ENCODE measurements at places on chromosomes 13 and 19. TPM values are rescaled to one million over a fixed set of nuclear protein-coding genes. Genes with fewer than 3 reads are reported as not detected.
A peak's percentile ranks its signal among the peaks of the same experiment; 100 is the strongest.

DNA sequence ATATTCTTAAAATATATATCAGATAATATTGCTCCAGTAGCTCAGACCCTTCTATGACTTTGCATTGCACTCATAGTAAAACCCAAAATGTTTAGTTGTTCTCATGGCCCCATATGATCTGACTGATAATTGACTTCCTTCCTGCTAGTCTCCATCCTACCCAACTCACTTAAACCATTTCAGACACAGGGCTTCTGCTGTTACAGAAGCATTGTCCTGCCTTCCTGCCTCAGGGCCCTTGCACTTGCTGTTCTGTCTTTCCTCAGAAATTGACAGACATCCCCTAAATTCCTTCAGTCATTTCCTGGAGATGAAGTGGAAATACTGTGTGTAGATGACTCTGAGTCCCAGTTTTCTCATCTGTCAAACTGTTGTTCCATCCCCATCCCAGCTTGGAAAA lies 19.7 kb downstream of the FBXL12 start:
- no peak for DNase-seq

GNA15 gene
- total RNA-seq = not detected

GRCh38 chr13:60009300-60010253 lies 154.2 kb downstream of the DIAPH3 start:
- DNase-seq = no peak

GRCh38 chr13:80083853-80084676 lies 256.9 kb downstream of the SPRY2 start:
- DNase-seq = peak; percentile 79

DNA sequence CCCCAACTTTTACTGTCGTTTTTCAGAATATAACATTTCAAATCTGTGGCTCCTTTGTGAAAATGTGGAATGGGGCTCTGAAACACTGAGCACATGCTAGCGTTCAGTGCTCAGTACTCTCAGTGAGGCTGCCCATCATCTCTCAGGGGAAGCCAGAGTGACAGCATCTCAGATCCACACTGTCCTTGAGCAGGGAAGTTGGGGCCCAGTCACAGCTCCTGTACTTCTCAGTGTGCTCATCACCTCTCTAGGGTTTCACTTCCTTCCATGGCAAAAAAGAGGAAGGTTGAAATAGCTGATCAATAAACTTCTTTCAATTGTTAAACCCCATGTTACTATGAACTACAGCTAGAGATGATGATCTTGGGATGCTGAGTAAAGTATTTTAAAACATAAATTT lies 565.9 kb upstream of the SPRY2 start:
- DNase-seq = no peak

DNA sequence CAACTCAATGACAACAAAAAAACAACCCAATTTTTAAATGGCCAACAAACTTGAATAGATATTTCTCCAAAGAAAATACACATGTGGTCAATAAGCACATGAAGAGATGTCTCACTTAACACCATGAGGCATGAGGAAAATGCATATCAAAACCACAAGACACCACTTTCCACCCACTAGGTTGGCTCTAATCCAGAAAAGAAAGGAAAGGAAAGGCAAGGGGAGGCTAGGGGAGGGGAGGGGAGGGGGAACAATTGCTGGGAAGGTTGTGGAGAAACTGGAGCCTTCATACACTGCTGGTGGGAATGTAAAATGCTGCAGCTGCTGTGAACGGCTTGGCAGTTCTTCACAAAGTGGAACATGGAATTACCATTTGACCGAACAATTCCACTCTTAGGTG lies 854.3 kb downstream of the UQCRFS1 start:
- no peak for DNase-seq

DNA sequence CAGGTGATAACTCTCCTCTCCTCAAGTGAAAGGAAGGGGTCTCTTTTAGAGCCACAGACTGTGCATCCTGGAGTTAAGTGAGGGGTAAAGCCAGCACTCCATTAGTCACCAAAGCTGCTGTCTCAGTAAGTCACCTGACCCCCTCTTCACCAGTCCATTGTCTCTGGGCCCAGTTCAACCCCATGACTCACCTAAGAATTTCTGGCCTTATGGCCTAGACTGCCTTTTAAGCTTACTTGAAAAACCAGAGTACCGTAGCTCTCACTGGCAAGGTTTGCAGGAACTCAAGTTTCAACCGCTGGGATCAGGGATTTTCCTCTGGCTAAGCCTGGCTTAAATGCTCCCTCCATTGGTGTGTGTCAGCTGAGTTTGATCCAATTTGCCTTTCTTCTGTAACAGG lies 23.4 kb upstream of the EID2 start:
- DNase-seq = peak; percentile 93

DNA sequence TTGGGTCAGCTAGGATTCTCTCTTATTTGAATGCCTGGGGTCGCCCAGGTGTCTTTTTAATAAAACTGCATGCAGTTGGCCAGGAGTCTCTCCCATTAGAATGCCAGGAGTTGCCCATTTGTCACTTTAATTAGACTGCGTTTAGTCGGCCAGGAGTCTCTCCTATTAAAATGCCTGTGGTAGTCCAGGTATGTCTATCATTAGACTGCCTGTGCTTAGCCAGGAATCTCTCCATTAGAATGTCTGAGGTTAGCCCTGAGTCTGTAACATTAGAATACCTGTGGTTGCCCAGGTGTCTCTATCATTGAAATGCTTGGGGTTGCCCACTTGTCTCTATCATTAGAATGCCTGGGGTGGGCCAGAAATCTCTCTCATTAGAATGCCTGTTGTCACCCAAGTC lies 1470.9 kb downstream of the UQCRFS1 start:
- peak; percentile 2 for DNase-seq

- DNase-seq = peak; percentile 4
Observed at GRCh38 chr13:59343993-59344822, 819.5 kb downstream of the DIAPH3 start.

GRCh38 chr19:5420953-5421352 lies 34.3 kb upstream of the ZNRF4 start:
- no peak for DNase-seq

BRSK1 gene
- 0.17 TPM for total RNA-seq

GRCh38 chr19:30069535-30070197 lies 127.6 kb downstream of the URI1 start:
- DNase-seq = no peak

DNA sequence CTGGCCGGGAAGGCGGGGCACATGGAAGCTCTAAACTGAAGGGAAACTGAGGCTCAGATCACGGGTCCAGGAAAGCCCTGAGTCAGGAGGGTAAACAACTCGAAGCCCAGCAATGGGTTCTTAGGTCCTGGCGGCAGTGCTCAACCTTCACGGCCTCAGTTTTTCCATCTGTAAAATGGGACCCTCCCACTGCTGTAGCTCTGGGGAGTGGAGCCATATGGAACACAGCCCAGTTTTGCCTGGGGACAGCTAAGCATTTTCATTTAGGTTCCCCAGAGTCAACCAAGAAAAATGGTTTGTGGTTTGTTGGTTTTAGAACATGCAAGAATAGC lies 30.4 kb downstream of the CEBPG start:
- no peak for DNase-seq

- no peak for DNase-seq
Observed at GRCh38 chr19:48544856-48545750, 6.9 kb upstream of the SULT2B1 start.

DNA sequence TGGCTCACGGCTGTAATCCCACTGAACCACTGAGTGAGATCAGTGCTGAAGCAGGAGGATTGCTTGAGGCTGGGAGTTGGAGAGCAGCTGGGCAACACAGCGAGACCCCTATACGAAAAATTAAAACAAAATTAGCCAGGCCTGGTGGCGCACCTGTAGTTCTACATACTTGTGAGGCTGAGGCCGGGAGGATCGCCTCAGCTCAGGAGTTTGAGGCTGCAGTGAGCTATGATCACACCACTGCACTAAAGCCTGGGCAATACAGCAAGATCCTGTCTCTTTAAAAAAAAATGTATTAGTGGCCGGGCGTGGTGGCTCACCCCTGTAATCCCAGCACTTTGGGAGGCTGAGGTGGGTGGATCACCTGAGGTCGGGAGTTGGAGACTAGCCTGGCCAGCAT lies 6.3 kb upstream of the SELENOV start:
- DNase-seq = no peak

NTF4 gene
- not detected for total RNA-seq

IZUMO1 gene
- total RNA-seq = not detected

ICAM5 gene
- 6.1 TPM for total RNA-seq

- DNase-seq = peak; percentile 53
Observed at GRCh38 chr13:27953676-27954405, 15.3 kb downstream of the CDX2 start.

DNA sequence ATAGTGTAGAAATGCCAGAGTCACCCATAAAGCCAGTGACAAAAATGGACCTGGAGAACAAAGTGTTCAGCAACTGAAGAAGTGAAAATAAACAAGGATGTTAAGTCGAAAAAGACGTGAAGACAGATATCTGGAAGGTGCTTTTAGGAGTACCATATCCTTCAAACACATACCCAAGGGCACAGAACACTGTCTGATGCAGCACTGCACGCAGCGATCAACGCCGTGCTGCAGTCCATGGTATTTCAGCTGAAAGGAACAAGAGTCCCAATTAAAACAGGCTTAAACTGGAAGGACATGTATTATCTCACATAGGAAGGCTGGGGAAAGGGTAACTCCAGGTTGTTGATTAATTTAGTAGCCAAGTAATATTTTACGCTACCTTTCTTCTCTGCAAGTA lies 108.2 kb downstream of the SGCG start:
- DNase-seq = no peak

TSHZ3 gene
- total RNA-seq = 0.64 TPM

TUBA3C gene
- 1.3 TPM for total RNA-seq

DNA sequence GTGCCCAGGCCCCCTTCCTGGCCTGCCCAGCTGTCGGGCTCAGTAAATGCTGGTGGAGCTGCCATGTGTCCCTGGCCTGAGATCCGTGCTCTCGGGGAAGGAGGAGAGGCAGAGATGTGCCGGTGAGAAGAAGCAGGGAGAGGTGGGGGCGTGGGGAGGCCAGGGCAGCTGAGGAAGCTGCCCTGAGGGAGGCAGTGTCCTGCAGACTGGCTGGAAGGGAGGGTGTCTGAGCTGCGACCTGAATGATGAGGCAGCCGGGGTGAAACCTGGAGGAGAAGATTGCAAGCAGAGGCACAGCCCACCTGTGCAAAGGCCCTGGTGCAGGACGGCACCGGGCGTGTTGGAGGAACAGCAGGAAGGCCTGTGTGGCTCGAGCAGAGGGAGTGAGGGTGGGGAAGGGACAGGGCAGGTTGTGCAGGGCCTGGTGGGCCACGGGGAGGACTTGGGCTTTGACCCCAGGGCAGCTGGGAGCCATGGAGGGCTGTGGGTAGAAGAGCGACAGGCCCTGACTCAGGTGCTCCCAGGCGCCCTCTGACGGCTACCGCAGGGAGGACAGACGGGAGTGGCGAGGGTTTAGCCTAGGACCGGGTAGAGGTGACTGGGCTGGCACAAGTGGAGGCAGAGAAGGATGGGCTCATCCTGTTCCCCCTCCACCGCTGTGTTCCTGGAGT lies 14.0 kb upstream of the CELF5 start:
- peak; percentile 34 for DNase-seq

DMKN gene
- 34.4 TPM for total RNA-seq

DNA sequence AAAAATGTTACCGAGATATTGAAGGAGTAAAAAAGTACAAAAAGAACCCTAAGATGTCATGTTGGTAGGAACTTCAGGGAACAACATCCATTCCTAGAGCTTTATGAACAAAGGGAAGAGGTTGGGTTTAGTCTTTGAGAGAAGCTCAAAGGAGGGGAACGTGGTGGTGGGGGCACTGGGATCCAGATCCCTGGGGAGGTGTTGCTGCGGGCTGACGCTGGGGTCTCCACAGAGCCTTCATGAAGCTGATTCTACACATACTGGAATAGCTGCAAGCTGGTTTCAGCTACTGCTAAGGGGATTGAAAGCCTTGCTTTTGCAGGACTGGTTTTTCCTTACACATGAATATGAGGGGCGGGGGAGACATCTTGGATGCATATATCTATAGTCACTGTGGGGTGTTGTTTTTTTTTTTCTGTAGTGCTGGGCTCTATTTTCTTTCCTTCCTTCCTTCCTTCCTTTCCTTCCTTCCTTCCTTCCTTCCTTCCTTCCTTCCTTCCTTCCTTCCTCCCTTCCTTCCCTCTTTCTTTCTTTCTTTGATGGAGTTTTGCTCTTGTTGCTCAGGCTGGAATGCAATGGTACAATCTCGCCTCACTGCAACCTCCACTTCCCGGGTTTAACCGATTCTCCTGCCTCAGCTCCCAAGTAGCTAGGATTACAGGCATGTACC lies 6.5 kb upstream of the MZF1 start:
- DNase-seq = no peak

GRCh38 chr19:58466089-58466759 lies 656 bp upstream of the ZNF324 start:
- DNase-seq = no peak

- DNase-seq = no peak
Observed at GRCh38 chr13:39596685-39597084, 6.3 kb downstream of the LHFPL6 start.

- no peak for DNase-seq
Observed at GRCh38 chr19:1007399-1008251, 7.4 kb downstream of the GRIN3B start.

LCP1 gene
- total RNA-seq = 21.3 TPM

LILRB4 gene
- total RNA-seq = not detected

DNA sequence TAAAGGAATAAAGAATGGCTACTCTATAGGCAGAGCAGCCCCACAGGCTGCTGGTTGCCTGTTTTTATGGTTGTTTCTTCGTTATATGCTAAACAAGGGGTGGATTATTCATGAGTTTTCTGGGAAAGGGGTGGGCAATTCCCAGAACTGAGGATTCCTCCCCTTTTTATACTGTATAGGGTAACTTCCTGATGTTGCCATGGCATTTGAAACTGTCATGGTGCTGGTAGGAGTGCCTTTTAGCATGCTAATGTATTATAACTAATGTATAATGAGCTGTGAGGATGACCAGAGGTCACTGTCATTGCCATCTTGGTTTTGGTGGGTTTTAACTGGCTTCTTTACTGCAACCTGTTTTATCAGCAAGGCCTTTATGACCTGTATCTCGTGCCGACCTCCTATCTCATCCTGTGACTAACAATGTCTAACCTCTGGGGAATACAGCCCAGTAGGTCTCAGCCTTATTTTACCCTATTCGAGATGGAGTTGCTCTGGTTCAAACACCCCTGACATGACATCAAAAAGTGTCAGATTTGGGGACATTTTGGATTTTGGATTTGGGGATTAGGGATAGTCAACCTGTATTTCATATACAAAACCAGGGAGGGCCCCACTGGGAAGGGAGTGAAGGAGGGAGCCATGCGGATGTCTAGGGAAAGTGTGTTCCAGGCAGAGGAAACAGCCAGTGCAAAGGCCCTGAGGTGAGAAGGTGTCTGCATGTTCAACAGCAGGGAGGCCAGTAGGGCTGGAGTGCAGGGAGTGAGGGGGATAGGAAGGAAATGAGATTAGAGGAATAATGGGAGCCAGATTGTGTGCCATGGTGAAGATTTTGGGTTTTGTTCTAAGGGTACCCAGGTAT lies 10.9 kb downstream of the FXYD5 start:
- no peak for DNase-seq

KLK3 gene
- not detected for total RNA-seq

CEACAM16 gene
- not detected for total RNA-seq

IFNL4 gene
- total RNA-seq = not detected

DNA sequence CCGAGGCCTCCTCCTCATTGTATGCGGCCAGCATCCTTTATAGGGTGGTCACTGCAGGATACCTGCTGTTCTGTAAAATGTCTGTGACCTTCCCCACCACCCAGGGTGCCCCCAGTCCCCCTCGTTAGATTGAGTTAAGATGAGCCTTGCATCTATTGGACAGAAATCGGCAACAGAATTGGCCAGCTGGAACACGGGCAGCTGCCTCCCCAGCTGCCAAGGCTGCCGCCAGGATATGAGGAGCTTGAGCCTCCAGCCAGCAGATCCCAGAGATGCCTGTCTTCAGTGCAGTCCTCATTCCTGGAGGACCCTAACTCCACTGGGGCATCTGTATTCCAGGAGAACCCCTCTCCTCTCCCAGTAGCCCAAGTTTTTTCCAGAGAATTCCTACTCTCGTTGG lies 463.0 kb downstream of the TSHZ3 start:
- no peak for DNase-seq
